KG1 (cell line): ENCODE measurements at places on chromosomes 11 and 22.

- no peak for DNase-seq
These were observed 33.3 kb downstream of the ANO1 start for GRCh38 chr11:70111269-70112016.

DNA sequence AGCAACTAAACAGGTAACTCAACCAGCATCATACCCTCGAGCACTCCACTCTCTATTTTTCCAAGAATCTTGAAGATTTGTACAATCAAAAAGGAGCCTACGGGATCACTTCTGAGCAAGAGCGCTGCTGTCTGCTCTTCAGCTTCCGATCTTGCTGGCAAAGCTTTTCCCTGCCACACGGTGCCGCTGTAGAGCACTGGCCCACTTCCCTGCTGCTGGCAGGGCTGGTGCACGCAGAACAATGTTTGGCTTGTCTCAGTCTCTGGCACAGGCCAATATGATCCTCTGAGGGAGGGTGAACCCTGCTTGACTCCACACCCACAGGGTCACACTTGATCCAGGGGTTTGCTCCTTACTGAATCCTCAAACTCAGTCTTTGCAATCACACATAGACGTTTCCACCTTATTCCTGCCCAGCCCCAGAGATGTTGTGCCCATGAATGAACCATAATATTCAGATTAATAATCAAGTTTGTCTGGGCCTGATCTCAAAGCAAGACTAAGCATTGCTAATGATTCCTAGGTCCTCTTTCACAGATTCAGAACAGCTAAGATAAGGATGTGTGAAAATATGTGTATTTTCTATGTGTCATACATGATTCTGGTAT lies 536.6 kb downstream of the SOX6 start:
- no peak for DNase-seq

- no peak for DNase-seq
These were observed 6.1 kb downstream of the PI4KA start for GRCh38 chr22:20852503-20852902.

DNA sequence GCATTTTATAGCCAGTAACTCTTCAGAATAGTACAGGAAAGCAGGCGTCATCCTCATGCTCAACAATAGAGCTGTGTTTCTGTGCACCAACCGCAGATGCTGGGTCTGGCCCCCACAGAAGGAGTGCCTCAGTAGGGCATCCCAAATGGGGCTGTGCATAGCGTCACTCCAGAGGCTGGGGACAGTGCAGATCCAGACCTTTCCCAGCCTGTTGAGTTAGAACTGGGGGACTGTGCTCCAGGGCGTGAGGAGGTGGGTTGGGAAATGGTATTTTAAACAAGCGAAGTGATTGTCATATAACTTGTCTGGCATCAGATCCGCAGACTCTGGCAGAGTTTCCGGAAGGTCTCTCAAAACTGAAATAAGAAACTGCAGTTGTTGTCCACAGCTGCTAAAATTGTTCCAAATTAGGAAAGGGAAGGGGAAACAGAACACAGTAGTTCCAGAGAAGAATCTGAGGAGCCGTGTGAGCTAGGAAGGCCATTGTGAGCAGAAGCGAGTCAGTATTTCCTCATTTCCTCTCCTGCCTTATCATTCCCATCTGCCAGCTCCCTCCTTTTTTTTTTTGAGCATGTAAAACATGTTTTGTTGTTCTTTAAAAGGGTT lies 52.2 kb downstream of the JAM3 start:
- no peak for DNase-seq

- no peak for DNase-seq
These were observed 202.7 kb upstream of the MPPED2 start for GRCh38 chr11:30788849-30789248.

- DNase-seq = no peak
These were observed 49.3 kb upstream of the IGLL5 start for GRCh38 chr22:22838148-22838786.

DNA sequence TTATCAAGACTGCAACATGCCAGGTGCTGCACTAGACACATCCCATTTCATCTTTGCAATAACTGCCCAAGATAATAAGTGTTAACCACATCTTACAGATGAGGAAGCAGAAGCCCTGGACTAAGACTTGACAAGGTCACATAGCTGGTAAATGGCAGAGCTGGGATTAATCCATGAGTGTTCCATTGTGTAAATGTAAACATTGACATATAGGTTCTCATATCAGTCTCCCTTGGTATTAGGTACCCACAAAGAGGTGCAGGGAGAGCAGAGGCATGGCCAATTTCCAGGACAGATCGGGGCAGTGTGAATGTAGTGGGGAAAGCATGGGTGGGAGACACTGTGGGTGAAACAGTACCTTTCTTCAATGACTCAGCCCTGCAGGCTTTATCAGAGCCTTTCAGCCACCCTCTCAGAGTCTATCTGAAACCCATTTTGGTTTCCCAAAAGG lies 17.9 kb downstream of the MICAL2 start:
- DNase-seq = no peak

DNA sequence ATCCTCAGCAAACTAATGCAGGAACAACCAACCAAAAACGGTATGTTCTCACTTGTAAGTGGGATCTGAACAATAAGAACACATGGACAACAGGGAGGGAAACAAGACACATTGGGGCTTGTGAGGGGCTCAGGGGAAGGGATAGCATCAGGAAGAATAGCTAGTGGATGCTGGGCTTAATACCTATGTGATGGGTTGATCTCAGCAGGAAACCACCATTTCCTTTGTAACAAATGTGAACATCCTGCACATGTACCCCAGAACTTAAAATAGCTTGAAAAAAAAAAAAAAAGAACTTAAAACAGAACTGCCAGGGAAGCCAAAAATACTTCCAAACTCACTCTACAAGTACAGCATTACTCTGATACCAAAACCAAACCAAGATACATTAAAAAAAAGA lies 33.8 kb downstream of the CASP4 start:
- DNase-seq = peak; percentile 50

DNA sequence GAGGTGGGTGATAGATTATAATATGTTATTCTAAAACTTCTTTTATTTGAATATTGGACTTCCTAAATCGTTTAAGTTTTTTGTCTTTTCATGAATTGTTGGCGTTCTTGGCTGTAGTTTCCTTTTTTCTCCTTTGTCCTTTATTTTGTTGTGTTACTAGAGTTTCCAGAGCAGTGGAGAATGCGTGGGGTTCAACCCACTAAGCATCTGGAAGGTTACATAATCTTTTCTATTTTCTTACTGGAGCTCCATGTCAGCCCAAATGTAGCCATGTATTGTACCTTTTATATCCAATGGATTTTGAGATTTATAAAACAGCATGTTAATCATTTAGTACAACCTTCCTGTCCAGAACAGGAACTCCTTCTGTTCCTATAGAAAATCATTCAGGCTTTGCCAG lies 63.2 kb downstream of the PPP6R3 start:
- no peak for DNase-seq
